ENCODE measurements at places on chromosomes 2 and 18.

DNA sequence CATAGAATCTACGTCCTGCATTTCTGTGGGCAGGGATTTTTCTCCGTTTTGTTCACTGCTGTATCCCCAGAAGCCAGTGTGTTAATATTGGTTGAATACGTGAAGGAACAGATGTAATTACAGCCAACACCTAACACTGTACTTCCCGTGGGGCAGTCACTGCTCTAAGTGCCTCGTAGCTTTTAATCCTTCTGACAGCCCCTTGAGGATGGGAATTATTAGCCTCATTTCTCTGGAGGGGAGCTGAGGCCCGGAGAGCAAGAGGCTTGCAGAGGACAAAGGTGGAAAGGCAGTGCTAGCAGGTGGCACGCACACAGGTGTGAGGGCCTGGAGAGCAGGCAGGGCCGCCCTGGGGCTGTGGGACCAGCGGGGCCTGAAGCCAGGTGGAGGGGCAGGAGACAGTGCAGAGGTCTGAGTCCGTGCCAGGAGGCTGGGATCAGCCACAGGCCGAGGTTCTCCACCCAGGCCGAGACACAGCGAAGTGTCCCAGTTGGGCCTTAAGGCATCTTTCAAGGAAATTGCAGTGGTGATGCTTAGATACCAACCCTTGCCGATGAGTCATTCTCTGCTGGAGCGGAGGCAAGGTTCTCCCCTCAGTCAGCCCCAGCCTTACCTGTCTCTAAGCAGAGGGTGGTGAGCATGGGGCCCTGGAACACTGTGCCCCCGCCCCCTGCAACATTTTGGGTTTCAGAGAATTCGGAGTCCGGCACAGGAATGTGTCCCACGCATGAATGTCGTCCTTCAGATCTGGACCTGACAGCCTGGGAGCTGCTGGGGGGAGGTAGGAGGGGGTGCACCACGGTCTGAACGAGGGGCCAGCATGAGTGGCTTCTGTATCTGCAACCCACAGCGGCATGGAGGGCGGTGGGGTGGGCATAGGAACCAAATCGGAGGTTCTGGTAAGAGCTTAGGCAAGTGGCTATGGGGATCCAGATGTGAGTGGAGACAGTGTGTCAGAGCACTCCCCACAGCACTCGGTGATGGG, 122.6 kb downstream of the GBX2 start:
- DNase-seq, result no peak

DNA sequence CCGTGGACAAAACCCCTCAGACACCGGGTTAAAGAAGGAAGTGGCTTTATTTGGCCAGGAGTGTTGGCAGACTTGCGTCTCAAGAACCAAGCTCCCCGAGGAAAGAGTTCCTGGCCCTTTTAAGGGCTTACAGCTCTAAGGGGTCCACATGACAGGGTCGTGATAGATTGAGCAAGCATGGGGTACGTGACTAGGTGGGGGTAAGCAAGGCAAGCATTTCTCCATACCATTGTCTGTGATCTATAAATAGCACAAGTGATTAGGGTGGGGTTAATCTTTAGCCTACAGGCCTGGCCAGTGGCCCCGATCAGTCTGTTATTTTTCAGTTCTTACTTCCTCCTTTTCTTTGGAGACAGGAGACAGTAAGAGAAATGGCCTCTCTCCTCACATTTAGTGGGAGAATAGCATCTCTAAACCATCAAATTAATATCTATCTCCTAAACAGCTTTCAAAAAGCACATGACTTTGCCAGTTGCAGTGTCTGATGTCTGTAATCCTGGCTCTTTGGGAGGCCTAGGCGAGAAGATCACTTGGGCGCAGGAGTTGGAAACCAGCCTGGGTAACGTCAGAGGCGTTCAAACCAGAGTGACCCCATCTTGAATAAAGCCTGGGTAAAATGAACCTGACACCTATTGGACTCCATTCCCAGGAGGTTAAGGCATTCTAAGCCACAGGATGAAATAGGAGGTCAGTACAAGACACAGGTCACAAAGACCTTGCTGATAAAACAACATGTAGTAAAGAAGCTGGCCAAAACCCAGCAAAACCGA, 18.3 kb upstream of the CNOT11 start:
- no peak for DNase-seq

- DNase-seq, result no peak
Observed at GRCh38 chr2:186382932-186383331, 103.1 kb upstream of the ZC3H15 start.

DNA sequence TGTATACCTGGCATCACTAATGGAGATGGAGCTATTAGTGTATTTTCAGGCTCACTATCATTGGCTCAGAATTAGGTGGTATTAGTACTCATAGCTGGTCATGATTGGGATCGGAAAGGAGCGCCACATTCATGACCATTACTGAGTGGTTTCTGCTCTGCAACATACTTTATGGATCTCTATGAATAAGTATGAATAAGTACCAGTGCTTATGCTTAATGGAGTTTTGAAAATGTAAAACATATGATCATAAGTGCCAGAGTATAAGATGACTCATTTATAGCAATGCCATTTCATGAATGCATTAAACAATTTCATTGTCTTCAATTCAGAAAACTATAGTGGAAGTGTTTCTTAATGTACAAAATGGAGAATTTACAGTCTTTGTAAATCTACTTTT, 156.7 kb downstream of the GALNT3 start:
- no peak for DNase-seq

- DNase-seq, result no peak
Observed at GRCh38 chr2:232970051-232970450, 43.0 kb downstream of the NGEF start.

- no peak for DNase-seq
Observed at GRCh38 chr18:75556841-75557240, 129.3 kb upstream of the SMIM21 start.

- DNase-seq, result no peak
Observed at GRCh38 chr2:197502201-197502600, 2.0 kb downstream of the HSPE1 start.

GRCh38 chr18:58017267-58017666, 26.8 kb upstream of the NEDD4L start:
- no peak for DNase-seq

DNA sequence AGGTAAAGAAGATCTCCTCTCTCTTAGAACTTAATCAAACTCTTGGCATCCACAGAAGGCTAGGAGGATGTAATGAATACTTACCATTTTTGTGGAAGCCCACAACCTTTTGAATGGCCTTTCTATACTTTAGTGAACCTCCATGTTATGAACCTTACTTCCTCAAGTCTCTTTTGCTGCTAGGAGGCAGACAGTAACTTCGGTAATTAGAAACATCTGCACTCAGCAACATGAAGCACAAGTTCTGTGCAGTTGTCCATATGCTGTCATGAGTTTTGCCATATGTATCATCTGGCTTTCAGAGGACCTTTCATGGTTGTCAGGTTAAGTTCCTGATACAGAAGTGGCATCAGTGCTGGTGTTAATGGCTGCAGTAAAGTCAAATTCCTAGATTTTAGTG, 50.4 kb downstream of the PDK1 start:
- no peak for DNase-seq

DNA sequence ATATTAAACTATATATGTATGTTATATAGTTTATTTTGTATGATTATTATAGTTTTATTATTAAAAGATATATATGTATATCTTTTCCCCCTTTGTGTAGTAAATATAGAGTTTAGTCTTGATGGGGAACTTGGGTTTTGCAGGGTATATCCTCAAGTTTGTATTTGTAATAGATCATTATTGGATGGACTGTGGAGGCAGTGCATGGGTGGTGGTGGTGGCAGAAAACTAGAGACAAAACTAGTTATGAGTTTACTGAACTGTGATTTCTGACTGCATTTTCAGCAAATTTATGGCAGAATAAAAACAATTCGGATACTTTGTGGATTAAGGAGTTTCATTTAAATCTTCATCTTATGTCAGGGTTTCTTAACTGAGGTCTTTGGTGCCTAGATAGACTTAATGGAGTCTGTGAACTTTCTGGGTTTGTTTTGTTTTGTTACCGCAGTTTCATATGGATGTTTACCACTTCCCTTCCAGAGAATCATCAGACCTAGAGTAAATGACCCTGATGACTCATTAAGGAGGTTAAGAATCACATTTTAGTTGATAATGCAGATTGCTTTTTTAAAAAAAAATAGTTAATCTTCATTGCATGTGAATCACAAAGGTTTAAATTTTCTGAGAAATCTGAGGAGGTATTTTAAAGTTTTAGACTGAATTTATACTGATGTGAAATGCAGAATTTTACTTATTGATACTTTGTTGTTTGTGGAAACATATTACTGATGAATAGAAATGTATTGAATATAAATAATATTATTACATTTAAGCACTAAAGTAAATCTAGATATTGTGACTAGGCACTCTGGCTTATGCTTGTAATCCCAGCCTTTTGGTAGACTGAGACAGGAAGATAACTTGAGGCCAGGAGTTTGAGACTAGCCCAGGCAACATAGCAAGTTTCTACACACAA, 14.5 kb downstream of the EPC2 start:
- DNase-seq, result no peak

DNA sequence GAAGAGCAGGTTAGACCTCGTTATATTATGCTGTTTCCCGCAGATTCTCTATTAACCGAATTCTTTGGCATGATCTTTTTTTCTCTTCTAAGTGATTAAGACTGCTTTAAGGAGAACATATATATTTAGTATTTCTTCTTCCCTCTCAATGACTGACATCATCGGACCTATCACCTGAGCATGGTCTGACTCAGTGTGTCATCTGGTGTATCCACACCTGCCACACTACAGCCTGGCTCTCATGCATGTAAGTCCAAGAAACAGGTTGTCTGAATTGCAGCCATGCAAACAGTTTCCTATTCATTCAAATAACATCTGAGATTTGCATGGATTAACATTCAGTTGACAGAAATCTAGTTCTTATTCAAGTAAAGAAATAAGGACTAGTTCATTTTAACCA, 55.1 kb upstream of the CWC22 start:
- DNase-seq, result no peak

DNA sequence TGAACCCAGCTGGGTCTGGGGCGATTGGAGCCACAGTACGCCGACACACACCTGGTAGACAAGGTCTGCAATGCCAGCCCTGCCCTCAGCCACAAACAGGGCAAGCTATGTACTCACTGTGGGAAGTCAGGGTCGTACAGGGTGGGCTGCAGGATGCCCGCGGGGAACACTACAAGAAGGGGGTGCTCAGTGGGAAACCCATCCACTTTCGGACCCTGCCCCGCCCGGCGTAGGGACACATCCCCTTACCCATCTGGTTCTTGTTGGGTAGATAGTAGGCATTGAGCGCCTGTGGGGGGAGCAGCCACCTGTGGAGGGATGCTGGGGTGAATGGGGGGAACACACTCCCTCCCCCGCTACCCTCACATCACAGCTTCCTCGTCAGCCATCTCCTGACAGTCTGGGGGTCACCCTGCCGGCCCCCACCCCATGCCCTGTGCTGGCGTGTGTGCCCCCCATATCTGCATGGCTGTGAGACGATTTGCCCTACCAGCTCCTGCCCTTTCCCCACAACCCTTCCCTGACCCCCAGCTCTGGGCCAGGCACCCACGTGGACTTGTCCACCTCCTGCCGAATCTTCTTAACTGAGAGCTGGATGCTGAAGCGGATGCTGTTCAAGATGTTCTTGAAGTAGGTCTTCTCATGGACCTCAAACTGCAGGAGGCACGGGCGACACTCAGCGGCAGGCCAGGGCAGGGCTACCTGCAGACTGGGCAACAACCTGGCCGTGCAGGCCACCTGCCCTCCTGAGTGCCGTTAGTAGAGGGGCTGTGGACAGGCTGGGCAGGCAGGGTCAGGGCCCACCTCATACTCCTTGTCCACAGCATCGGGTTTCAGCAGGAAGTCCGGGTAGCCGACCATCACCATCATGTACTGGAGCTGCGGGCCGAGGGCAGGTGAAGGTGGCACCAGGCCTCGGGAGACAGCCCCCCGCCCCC, 5.1 kb downstream of the ECEL1 start:
- no peak for DNase-seq

DNA sequence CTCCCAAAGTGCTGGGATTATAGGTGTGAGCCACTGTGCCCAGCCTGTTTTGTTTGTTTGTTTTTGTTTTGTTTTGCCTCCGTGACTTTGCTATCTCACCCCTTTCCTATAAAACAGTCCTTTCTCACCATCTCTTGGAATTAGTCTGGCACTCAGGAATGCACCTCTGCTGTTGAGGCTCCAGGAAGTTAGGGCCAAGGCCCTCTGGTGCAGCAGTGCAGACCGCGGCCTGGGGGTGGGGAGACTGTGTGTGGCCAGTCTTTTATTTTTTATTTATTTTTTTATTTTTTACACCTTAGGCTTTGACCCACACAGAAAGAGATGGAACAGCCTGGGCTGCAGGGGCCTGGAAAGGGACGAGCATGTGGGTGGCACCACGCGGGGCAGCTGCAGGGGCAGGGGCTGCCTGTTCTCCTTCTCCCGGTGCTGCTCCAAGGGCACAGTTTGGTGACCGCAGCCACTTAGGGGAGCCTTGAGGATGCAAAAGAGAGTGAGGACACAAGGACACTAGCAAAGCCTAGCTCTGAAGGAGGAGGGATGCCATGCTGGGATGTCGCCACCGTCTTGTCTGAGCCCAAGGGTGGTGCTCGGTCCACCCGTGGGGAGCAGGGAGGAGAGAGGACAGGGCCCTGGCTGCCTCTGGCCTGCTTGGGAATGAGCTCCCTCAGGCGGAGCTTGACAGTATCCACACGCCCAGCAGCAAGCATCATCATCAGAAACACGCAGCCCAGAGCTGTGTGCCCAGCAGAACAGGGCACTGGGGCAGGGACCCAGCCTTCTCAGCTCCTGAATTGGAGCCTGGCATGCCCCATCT, 19.4 kb upstream of the ALPI start:
- no peak for DNase-seq

All from BE2C (cell line).